D341Med (cell line): ENCODE measurements at places on chromosomes 12 and 14.

- DNase-seq: no peak
Measured at GRCh38 chr14:96407935-96408570, 16.1 kb downstream of the AK7 start.

- DNase-seq: no peak
Measured at GRCh38 chr12:53752621-53753020, 842 bp upstream of the CISTR start.

DNA sequence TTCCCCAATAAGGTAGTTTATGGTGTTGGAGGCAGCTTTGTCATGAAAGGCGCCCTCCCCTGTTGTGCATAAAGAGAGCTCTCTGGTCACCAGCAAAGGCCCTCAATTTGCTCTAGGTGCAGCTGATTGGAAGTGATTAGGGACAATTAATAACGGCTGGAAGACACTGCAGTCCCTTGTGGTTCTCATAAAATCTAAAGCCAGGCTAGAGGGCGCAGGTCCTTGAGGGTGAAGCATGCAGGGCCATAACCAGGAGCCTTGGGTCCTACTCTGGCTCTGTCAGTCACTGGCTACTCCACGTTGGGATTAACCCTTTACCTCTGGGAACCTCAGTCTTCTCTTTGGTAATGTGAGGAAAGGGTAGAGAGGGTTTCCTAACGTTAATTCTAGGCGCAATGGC, 1.9 kb downstream of the DAAM1 start:
- peak; percentile 42 for DNase-seq

DNA sequence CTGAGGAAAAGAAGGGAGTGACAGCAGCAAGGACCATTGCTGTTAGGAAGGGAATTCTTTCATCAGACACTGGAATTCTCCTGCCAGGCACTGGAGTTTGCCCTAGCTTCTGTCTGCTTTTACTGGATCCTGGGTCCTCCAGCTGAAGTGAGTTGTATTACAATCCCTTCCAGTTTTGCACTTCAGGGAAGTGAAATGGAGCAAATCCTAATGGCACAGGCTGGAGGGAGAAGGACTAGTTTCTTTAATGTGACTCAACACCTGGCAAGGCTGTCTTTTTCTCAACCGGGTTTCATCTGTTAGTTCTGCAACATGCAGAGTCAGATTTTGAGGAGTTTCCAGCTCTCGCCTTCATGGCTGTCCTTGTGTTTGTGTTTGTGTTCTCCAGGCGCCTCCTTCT, 45.8 kb downstream of the ETV6 start:
- no peak for DNase-seq

DNA sequence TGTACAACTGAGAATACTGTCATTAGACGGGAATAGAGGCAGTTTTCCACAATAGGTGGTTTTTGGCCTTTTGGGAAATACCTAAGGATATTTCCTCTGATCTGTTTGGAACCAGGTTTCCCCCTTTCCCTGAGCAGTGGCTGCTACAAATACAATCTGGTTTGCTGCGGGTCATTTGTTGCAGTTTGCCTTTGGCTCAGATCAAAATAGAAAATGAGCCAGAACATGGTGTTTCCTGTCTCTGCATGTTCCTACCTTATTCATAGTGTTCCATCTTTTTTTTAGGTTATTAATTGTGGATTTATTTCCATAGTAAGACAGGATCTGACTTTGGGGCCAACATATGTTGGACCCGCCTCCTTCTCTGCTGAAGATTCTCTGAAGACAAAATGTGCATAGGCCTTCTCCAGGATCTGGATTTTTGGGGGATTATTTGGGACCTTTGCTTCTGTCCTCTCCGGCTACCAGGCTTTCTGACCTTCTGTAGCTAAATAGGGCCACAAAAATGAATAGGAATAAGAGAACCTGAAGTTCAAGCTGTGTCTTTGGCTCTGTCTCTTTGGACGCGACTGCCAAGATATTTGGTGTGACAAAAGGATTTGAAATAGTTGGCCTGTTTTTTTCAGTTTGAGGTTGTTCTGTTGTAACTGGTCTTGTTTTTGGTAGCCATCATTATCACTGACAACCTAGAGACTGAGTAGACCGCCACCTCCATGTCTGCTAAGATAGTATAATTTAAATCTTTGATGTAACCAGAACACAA, 146.9 kb downstream of the PRKCH start:
- no peak for DNase-seq

DNA sequence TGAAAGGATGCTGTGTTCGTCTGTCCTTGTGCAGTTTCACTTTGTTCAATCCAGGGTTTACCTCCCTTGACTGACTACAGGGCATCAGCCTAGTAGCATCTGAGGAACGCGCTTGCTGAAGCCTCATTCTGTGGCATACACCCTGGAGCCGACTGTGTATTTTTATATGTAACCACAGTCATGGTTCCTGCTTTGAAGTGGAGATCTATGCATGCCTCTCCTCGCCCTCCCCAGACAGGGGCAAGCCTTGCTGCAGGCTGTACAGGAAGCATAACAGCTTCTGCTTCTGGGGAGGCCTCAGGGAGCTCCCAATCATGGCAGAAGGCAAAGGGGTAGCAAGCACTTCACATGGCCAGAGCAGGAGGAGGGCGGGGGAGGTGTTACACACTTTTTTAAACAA, 262.1 kb downstream of the BCL11B start:
- no peak for DNase-seq

GRCh38 chr12:47131011-47131410, 51.3 kb upstream of the AMIGO2 start:
- DNase-seq: no peak

GRCh38 chr14:102857444-102857843, 65.0 kb upstream of the AMN start:
- no peak for DNase-seq
